ENCODE measurements at places on chromosomes 11 and 22. TPM values are rescaled to one million over a fixed set of nuclear protein-coding genes. Genes with fewer than 3 reads are reported as not detected.

GGT1 gene
- total RNA-seq = 110 TPM

HARBI1 gene
- 6.1 TPM for total RNA-seq

HBE1 gene
- not detected for total RNA-seq

CCDC73 gene
- total RNA-seq = not detected

MAPK8IP2 gene
- 2.9 TPM for total RNA-seq

SYT9 gene
- total RNA-seq = 0.16 TPM

C22orf31 gene
- not detected for total RNA-seq

OTUB1 gene
- 128 TPM for total RNA-seq

OR2AG2 gene
- total RNA-seq = not detected

TEX12 gene
- total RNA-seq = not detected

ZP1 gene
- not detected for total RNA-seq

SLC37A2 gene
- 0.06 TPM for total RNA-seq

SVIP gene
- total RNA-seq = 13.5 TPM

DEPDC5 gene
- 6.3 TPM for total RNA-seq

C22orf23 gene
- 0.32 TPM for total RNA-seq

VPREB1 gene
- total RNA-seq = not detected

CBLIF gene
- not detected for total RNA-seq

GNG3 gene
- total RNA-seq = not detected

FAM89B gene
- 29.6 TPM for total RNA-seq

RSF1 gene
- 16.2 TPM for total RNA-seq

SCN4B gene
- total RNA-seq = not detected

CRYBA4 gene
- not detected for total RNA-seq

RELA gene
- total RNA-seq = 74.7 TPM

TSPAN32 gene
- not detected for total RNA-seq

OR56A1 gene
- not detected for total RNA-seq
